ENCODE measurements at places on chromosomes 12 and 14. TPM values are rescaled to one million over a fixed set of nuclear protein-coding genes. Genes with fewer than 3 reads are reported as not detected.
A peak's percentile ranks its signal among the peaks of the same experiment; 100 is the strongest.

- DNase-seq: peak; percentile 57
Measured at GRCh38 chr12:124884587-124885438, 21.1 kb upstream of the SCARB1 start.

Gene HPD
- 2.5 TPM for total RNA-seq

Gene TAS2R14
- 1.2 TPM for total RNA-seq

Gene PCED1B
- total RNA-seq: 13.4 TPM

DNA sequence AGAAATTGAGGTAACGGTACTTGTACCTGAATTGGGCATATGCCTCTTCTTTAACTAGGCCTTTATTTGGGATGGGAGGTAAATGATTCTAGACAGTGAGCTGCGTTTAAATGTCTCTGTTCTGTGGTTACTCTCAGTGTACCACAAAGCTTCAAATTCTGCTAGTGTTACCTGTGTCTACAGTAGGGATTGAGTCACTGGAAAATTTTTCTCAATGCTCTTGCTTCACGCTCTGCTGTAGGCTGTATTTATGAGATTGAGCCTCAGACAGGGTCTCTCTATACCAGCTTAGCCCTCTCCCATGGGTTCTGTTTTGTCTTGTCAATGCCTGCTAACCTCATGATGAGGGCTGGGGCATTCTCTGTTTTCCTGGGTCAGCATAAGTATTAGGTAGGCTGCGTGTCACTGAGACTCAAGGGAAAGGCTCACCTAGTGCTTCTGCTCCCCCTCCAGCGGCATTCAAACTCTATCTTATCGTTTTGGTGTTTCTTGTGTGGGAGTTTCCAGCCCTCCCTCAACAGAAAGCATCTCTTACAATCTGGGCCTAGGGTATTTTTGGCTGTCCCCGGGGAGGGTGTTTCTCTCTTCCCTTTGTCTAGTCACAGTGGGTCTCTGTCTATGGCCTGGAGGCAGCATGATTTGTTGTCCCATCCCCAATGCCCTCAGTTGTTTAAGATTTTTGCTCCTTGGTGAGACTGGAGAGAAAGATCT lies 285.8 kb downstream of the ADGRD1 start:
- DNase-seq: no peak

- DNase-seq: no peak
Measured at GRCh38 chr12:89661706-89662330, 46.8 kb downstream of the ATP2B1 start.

DNA sequence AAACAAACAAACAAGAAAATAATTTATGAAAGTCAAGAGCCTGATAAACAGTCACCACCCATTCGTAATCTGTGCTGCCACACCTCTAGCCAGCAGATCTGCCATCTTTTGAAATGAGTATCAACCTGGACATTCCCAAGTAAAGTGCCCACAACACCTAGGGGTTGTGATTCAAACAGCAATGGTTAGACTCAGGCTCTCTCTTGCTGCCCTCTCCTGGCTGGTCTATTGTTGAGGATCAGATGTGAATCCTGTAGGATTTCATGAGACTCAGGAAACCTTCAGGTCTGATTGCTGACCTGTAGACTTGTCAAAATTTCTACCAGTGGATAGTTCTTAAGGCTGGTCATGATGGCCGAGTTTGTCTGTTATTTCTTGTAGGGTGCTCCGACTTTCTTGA lies 26.8 kb downstream of the DGLUCY start:
- no peak for DNase-seq

DNA sequence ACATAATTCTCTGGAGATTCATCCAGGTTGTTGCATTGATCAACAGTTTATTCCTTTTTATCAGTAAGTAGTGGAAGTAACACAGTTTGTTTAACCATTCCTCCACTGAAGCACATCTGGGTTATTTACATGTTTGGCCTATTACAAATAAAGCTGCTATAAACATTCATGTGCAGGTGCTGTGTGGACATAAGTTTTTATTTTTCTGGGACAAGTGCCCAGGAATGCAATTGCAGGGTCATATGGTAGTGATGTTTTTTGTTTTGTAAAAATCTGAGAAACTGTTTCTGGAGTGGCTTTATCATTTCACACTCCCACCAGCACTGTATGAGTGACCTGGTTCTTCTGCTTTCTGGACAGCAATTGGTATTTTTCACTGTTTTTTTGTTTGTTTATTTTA lies 505.4 kb downstream of the CCER1 start:
- no peak for DNase-seq

All from lower lobe of right lung (tissue), 2 donors.